Hematopoietic multipotent progenitor cell treated with erythropoietin and hydrocortisone succinate and interleukin-3 and kit ligand, for 17 days (in vitro differentiated cells): ENCODE measurements at places on chromosomes 13 and 19.
A peak's percentile ranks its signal among the peaks of the same experiment; 100 is the strongest.

GRCh38 chr13:23763318-23763717 lies 125.9 kb downstream of the MIPEP start:
- no peak for DNase-seq

DNA sequence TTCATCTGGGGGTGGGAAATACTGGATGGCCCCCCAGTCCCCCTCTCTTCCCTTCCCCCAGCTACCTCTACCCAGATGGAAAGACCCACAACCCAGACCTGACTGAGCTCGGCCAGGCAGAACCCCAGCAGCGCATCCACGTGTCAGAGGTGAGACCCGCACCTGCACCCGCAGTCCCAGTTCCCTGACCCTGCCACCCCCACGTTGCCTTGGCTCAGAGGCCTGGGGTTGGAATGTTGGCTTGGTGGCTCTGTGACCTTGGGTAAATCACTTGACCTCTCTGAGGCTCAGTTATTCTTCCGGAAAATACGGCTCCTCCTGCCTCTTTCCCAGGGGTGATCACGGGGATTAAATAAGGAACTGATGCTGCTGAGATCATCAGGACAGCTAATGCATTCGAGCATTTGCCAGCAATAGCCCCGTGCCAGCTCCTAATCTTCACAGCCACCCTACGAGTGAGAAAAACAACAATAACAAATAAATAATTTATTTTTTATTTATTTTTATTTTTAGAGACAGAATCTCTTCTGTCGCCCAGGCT lies 12.3 kb downstream of the CBLC start:
- no peak for DNase-seq

- no peak for DNase-seq
These were observed 7.0 kb downstream of the DPF1 start for GRCh38 chr19:38216785-38217641.

DNA sequence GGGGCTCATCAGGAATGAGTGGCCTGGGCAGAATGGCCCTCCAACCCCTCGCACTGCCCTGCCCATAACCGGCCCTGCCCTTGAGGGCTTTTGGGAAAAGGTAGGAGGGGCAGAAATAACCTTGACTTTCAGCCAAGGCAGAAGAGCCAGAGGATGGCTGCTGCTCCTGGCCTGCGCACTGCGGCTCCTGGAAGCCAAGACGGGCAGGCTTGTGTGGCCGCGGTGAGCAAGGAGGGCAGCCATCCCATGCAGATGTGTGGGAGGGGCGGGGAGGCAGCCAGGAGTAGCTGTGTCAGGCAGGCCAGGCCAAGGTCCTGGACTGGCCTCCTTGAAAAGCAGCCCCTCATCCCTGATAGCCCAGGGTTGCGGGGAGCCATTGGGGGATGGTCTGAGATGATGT lies 57.6 kb upstream of the URI1 start:
- DNase-seq, result no peak

DNA sequence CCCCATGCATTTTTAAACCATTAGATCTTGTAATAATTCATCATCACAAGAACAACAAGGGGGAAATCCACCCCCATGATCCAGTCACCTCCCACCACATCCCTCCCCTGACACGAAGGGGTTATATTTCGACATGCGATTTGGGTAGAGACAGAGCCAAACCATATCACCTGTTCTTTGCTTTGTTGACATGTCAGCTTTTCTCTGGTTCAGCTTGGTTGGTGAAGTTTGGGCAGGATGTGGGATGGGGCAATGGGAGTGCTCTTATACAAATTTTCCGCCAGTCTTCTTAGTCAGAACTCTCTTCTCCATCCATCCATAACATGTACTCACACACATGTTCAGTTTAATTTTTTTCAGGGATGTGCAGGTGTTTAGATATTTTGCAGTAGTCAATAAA lies 12.9 kb downstream of the TPP2 start:
- DNase-seq, result no peak

- DNase-seq, result no peak
These were observed at the start of gene F2RL3 for GRCh38 chr19:16888629-16889365. Gene F2RL3 (plus strand): TSS chr19:16888999. CDS start chr19:16889190, 191 bp downstream.

GRCh38 chr19:37966662-37967231 lies 59.7 kb downstream of the SIPA1L3 start:
- no peak for DNase-seq

DNA sequence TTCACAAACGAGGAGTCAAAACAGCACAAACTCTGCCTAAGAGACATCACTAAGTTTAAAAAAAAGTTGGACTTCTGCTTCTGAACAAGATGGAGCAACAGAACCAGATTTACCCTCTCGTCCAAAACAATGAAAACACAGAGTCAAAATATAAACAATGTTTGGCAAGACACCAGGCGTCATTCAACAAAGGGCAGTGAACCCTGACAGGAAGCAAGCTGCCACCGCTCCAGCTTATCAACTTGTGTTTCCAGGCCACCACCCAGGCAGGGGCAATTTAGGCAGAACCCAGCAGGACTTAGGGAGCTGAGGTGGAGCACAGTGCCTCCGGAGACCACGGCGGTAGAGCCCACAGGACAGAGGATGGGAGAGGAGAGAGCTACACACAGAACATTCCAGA lies 8.6 kb upstream of the NAPA start:
- no peak for DNase-seq

GRCh38 chr13:98893371-98893770 lies 84.5 kb downstream of the DOCK9 start:
- DNase-seq, result no peak

DNA sequence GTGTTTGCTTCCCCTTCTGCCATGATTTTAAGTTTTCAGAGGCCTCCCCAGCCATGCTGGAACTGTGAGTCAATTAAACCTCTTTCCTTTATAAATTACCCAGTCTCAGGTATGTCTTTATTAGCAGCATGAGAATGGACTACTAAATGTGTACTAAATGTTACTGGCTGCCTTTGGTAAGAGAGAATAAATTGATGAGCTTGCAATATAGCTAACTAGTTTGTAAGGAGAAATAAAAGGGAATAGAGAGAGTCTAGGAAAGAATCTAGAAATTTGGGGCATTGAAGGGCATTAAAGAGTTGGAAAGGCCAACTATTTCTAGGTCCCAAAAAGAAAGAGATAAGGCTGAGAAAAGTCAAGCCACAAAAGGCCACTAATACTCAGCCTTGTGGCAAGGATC lies 5.5 kb upstream of the SOHLH2 start:
- no peak for DNase-seq

DNA sequence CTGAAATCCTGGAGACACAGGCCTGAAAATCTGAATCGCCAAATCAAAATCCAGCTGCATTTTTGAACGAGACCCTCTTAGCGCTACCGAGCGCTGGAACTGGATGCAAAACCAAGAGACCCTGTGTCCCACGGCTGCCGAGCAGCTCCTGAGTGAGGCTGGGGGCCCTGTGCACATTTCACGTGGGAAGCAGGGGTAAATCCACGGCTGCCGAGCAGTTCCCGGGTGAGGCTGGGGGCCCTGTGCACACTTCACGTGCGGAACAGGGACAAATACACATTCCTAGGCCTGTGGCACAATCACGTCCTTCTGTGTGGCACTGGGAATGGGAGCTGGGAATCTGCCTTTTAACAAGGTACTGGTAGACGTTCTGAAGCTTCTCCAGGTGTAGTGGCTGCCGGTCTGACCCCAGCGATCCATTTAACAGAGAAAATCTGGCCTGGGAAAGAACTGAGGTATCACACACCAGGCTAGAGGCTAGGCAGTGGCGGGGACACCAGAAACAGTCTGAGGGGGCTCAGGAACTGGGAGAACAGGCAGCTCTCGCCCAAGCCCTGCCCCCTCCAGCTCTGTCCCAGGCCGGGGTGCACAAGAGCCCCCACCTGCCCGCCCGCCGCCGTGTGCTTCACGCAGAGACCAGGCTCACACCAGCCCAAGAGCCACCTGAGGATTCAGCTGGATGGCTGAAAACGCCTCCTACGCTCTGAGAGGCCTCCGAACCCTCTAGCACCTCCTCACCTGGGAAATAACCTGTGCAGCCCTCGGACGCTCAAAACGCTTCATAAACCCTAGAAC lies 11.0 kb upstream of the C2CD4C start:
- no peak for DNase-seq

DNA sequence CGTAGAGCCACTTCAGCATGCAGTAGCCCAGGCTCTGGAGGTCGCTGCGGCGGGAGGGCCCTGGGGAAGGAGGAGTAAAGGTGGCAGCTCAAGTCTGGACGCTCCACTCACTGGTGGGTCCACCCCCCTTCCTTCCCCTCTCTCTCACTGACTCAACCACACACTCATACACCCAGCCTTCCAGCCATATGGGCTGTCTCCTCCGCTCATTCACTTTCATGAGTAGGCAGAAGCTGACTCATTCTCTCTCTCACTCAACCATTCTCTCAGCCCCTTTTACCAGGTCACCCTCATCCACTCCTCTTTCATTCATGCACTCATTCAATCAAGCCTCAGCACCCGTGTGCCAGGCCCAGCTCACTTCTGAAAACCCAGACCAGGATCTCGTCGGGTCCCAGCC lies 27.5 kb upstream of the SIGLEC11 start:
- DNase-seq, result no peak

GRCh38 chr13:26619358-26619757 lies 61.9 kb downstream of the WASF3 start:
- DNase-seq, result no peak

- DNase-seq, result peak; percentile 63
These were observed 2.8 kb downstream of the SWSAP1 start for GRCh38 chr19:11377237-11377636.

DNA sequence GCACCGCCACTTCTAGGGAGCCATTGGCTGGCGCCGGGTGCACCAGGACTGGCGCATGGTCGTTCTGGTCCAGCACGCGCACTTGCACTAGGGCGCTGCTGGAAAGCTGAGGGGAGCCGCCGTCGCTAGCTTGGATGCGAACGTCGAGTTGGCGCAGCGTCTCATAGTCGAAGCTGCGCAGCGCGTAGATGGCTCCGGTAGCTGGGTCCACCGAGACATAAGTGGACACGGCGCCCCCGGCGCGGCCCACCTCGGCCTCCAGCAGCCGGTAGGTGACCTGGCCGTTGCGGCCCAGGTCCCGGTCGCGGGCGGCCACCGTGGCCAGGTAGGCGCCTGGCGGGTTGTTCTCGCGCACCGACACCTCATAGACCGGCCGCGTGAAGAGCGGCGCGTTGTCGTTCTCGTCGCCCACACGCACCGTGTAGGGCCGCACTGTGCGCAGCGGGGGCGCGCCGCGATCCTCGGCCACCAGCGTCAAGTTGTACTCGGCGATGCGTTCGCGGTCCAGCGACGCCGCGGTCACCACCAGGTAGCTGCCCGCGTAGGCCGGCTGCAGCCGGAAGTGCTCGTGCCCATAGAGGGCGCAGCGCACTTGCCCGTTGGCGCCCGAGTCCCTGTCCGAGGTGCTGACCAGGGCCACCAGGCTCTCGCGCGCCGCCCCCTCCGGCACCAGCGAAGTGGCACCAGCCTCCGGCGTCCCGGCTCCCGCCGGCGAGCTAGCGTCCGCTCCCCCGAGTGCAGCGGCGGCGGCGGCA lies 1.7 kb downstream of the PCDH8 start:
- DNase-seq, result no peak

DNA sequence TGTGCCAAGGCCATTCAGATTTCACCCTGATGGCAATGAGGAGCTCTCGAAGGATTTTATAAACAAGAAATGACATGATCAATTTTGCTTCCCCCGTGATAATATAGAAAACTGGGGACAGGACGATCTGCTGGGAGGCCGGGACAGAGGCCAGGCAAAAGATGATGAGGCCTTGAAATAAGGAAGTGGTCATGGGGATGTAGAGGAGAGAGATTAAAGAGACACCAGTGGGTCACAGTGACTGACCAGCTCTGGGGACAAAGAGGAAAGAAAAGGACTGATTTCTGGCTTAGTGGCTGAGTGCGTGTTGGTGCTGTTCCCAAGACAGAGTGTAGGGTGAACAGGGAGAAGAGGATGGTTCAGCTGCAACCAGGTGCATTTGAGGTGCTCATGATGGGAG lies 68.7 kb upstream of the FLT1 start:
- DNase-seq, result no peak

DNA sequence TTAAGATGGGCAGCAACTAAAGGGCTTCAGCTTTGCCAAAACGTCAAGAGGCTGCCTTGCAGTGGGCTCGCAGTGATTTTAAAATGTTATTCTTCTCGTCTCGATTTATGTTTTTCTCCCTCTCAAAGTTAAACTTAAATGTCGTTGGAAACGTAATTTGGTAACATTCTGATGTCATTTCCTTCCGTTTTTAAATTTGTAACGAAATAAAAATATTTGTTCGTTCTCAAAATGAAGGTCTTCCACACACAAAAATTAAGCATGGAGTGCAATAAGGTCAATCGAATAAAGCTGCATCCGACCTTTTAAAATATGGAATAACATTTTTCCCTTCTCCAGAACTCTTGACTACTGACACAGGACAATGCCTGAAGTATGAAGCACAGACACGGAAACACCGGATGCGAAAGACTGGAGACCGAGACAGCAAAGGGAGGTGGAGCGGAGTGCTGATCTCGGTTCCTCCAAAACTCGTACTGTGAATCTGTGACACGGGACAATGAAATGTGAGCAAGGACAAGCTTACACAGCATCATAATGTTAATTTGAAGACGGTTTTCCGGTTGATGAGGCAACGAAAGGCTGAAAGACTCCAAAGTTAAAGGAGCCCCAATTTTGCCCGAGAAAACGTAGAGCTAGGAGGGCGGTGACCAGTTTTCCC lies 850 bp downstream of the MTMR6 start:
- peak; percentile 35 for DNase-seq

DNA sequence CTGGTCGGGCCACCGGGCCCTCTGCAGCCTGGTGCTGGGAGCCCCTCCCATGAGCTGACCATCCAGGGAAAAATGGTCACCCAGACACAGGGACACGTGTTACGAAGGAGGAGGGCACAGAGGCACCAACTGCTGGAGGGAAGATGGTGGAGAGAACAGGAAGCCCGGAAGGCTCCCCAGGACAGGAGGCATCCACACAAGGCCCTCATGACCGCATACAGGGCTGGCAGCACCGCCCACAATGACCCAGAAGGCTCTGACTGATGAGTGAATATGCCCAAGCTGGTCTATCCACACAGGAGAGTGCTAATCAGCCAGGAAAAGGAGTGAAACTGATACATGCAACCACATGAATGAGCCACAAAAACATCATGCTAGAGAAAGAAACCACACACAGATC lies 14.0 kb upstream of the TMEM86B start:
- no peak for DNase-seq

DNA sequence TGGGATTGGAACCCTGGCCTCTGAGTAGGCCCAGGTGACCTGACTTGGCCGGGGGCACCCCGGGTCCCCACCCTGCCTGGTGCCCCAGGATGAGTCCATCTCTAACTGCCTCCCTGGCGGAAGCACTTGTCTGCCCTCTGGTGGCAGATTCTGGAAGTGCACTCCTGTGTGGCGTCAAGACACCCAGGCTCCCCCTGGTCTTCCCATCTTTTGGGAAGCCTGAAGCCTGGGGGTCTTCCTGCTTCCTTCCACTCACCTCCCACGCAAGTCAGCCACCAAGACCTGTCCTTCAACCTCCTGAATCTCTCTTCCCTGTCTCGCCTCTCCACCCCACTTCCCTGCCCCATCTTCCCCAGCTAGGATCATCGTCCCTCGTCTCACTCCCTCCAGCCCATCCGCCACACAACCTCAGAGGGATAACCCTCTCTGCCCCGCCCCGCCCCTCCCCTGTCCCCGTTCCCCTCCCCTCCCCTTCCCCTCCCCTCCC lies 7.4 kb downstream of the RABAC1 start:
- DNase-seq, result peak; percentile 84
